ENCODE measurements at places on chromosomes 16 and 17.

GRCh38 chr16:68331879-68332410, 21.1 kb downstream of the PRMT7 start:
- no peak for DNase-seq

DNA sequence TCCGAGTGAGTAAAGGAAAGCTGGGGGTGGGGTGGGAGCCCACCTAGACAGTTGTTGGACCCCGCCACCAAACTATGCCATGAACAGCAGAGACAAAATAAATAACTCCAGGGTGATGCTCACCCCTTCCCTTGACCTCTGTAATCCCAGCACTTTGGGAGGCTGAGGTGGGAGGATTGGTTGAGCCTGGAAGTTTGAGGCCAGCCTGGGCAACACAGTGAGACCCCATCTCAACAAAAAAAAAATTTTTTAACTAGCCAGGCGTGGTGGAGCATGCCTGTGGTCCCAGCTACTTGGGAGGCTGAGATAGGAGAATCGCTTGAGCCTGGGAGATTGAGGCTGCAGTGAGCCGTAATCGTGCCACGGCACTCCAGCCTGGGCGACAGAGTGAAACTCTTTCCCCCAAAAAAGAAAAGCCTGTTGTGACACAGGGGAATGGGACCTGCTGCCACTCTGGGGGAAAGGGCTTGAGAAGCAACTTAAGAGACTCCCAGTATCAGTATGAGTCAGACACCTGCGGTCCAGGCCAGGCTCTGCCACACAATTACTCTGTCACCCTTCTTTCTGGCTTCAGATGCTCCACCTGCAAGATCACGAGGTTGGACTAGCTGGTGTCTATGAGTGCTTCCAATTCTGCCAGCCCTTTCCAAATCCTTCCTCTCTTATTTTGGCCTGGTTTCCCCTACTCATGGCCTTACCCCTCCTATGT, 5.0 kb downstream of the SGCA start:
- DNase-seq, result no peak

GRCh38 chr16:89538286-89538685, 22.2 kb upstream of the RPL13 start:
- no peak for DNase-seq

GRCh38 chr16:2767140-2767731, 9.8 kb downstream of the ELOB start:
- DNase-seq, result no peak

GRCh38 chr16:72836985-72837384, 210.9 kb downstream of the ZFHX3 start:
- DNase-seq, result no peak
